CD8-positive, alpha-beta T cell (primary cell): ENCODE measurements at places on chromosomes 2 and 18.

DNA sequence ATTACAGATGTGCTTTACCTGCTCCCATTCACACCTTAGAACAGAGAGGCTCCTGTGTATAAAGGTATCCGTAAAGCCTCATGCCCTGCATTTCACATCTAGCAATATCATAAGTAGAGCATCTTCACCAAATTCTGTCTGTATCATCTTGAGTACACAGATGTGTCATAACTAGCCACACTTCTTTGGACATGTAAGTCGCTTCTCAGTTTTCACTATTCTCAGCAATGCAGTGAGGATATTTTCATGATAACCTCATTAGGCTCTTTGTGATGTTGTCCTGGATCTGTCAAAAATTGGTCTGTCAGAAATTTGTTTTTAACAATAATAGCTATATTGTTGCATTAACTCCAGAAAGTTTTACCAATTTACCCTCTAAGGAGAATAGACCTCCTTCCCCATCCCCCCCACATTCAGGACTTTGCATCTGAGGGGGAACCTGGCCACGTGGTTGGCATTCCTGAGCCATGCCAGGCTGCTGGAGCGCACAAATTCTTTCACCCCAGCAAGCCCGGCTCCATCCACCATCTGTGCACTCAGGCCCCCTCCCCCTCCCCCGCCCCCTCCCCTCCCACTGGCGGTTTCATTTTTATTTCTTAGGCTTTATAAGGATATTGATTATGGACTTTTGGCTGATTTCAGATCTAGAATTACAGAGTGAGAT, 34.1 kb downstream of the AGAP1 start:
- DNase-seq, result no peak

DNA sequence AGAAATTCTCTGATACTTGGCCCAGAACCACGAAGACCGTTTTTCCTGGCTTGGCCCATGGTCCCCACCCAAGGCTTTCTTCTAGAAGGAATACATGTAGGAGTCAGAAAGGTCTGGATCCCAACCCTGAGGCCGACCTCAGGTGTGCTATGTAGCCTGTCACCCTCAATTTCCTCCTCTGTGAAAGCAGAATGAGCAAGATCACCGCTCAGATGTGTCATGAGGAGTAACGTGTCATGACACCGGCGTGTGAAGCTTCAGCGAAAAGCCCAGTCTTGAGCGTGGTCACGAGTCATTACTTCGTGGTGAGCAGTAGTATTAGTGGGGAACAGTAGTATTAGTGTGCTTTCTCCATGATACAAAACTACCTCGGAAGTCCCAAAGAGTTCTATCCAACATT, 103.4 kb downstream of the ALPK2 start:
- DNase-seq, result no peak

- DNase-seq, result no peak
Measured at GRCh38 chr2:2938481-2938880, 439.1 kb downstream of the EIPR1 start.

DNA sequence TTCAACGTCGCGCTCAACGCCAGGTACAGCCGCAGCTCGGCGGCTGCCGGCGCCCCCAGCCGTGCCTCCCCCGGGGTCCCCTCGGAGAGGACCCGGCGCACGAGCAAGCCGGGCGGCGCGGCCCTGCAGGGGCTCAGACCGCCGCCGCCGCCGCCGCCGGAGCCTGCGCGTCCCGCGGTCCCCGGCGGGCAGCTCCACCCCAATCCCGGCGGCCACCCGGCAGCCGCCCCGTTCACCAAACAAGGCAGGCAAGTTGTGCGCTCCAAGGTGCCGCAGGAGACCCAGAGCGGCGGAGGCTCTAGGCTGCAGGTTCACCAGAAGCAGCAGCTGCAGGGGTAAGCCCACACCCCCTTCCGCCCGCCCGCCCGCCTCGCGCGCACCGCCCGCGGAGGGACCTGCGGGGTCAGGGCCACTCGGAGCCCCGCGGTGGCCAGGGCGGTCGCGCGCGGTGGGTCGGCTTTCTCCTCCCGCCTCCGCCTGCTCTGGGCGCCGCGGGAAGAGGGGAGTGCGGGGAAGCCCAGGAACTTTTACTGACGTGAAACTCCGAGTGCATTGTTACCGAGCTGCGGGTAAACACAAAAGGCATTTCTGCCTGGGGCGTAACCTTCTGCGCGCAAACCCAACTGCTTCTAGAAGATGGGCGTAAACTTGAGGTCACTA, 861 bp downstream of the LTBP1 start:
- no peak for DNase-seq

DNA sequence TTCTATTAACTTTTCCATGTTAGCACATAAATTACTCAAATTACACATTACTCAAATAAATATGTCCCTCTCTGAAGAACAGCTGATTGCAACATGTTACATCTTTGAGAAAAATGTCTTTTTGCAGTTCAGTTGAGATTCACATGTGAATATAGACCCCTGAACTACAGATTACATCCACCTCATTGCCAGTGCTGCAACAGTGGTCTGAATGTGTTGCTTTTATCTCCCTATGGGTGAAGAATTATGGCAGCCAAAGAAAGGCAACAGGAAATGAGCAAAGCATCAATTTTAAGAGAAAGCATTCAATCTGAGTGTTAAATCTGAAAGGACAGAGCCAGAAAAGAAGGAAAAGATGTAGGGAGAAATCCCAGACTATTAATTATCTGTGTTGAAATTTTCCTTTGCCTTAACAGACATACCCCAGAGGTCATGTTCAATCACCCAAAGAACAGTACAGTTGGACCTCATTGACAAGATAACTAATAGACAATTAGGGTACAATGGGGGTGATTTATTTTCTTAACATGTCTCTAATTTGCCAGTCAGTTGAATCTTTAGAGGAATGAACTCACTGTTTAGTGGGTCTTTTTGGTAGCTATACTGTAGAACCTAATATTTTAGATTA, 620.2 kb downstream of the CPS1 start:
- no peak for DNase-seq

DNA sequence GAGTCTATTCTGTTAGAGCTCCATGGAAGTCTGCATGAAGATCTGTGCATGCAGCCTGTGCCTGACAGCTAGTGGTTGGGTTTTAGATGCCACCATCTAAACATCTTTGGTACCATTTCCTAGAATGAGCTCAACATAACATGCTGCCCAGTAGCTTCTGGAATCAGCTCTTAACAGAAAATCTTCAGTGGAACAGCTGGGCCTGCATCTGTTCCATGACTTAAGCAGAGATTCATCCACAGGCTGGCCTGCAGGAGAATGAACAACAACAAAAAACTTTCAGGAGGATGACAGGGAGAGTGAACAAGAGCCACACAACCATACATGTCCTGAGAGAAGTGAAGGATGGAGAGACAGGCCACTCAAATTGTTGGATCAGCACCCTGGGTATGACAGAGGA, 316.6 kb downstream of the RDH14 start:
- DNase-seq, result no peak

- no peak for DNase-seq
Measured at GRCh38 chr2:57542081-57542480, 504.5 kb upstream of the VRK2 start.

DNA sequence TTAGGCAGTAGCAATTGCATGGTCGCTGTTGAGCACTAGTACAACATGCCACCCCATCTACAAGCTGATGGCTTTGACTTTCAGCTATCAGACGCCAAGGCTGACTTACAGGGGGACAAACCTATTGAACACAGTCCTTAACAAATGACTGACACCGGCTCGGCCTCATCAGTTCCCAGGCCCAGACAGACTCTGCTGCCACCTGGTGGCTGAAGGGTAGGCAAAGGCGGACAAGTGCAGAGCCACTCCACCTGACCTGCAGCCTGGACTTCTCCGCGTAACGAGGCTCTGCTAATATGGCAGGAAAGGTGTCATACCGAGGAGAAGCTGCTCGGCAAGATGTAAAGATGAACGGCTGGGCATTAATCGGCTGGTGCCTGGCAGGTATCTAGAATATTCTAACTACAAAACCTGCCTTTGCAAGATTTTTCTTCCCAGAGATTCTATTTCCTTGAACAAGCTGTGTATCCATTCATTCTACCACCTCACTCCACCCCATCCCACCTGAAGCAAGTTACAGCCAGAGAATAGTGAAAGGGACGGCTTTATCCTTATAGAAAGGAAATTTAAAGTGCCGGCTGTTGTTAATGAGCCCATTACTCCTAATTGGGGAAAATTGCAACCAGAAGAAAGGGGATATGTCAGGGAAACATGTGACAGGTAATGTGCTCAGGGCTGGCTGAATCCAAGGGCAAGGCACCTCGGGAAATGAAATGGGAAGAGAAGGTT, 67.4 kb downstream of the STEAP3 start:
- DNase-seq, result no peak

DNA sequence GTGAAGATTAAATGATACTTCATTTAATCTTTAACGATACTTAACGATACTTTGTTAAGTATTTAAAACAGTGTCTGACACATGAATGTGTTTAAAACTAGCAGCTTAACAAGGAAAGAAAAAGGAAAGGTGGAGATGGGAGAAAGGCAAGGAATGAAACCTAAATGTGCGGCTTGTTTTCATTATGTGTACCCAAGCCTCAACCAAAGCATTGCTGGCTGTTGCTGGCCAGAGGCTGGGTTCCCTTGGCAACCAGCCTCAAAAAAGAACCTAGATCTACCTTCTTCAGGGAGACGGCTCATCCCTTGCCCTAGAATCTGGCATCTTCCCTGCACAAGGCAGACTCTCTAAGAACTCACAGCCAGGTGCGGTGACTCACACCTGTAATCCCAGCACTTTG, 13.8 kb upstream of the PCBP1 start:
- DNase-seq, result no peak

- no peak for DNase-seq
Measured at GRCh38 chr2:43210125-43210466, 16.3 kb downstream of the ZFP36L2 start.

GRCh38 chr2:204901591-204901990, 356.3 kb downstream of the PARD3B start:
- DNase-seq, result no peak

GRCh38 chr18:36217348-36217747, 30.1 kb downstream of the MOCOS start:
- DNase-seq, result no peak

GRCh38 chr2:481388-481787, 193.5 kb upstream of the ALKAL2 start:
- no peak for DNase-seq

GRCh38 chr2:133504566-133505505, 63.4 kb downstream of the NCKAP5 start:
- DNase-seq, result no peak

- DNase-seq, result no peak
Measured at GRCh38 chr2:2022941-2023586, 278.7 kb upstream of the PXDN start.

DNA sequence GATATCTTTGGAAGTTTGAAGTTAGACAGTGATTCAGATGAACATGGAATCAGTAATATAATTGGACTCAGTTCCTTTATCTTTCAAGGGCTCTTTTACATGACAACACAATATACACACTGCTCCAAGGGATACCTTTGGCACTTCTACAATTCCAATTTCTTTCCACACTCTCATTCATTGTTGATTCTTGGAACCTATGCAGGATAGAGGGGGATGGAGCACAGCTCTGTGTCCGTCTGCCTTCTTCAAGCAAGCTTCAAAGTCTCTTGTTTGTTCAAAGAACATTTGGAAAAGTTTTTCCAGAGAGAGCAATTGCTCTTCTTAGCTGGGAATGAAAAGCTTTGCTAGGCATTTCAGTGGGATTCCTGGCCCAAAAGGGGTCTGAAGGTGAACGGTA, 276.2 kb upstream of the ZEB2 start:
- DNase-seq, result no peak

DNA sequence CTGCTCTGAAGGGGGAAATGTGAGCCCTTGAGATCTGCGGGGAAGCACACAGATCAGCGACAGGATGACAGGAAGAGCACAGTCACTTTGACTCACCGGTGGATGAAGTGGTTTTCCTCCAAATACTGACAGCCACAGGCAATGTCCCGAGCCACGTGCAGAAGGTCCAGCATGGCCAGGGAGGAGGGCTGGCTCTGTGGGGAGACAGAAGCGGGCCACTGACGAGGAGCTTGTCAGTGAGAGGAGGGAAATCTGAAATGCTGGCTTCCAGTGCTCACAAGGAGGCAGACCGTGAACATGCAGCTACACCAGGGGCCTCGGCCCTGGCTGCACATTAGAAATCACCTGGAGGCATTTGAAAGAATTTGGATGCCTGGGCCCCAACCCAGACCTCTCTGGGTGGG, 98.7 kb downstream of the CLIP4 start:
- DNase-seq, result no peak

GRCh38 chr18:25283781-25284180, 68.2 kb downstream of the ZNF521 start:
- DNase-seq, result no peak
